Activated CD8-positive, alpha-beta T cell treated with anti-CD3 and anti-CD28 coated beads, Interleukin-2, amount 10 ng/mL, durations not matched to agents 7 days and 5 days (primary cell): ENCODE measurements at places on chromosomes 1 and 21.

DNA sequence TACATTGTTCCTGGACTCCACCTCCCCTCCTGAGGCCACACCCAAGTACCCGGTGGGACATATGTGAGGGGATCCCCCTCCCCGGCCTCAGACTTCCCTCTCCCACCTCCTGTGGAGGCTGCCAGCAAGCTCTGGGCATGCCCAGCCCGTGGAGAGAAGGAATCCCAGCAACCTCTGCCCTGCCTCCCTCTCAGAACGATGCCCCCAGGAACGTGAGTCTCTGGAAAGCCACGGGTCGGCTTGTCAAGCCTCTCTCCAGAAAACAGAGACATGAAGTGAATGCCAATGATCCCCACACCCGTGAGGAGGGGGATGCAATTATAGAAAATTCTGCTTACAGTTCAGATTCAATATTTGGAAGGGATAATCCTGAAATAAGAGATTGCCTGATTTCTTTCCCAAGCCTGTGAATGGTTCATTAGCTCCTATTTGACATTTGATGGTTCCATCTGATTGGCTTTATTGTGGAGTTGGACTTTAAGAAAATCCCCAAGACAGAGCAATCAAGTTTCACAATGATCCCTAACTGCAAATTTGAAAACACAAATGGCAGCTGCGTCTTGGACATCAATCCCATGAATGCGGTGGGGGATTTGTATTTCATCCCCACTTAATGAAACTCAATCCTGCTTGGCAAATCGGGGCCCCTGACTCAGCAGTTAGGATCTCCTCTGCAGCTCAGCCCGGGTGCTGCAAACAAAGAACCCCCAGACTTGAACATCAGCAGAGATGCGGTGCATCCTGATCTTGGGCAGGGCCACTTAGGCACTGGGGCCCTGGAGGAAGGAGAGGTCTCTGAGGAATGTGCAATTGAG, 9.1 kb upstream of the GUCA2B start:
- no peak for DNase-seq

- DNase-seq, result peak; percentile 27
Measured at GRCh38 chr21:36759348-36760083, 60.6 kb downstream of the SIM2 start.

GRCh38 chr1:226310637-226311195, 1.8 kb upstream of the LIN9 start:
- no peak for DNase-seq

GRCh38 chr21:18705971-18706370, 302.4 kb upstream of the TMPRSS15 start:
- DNase-seq, result no peak
